ENCODE measurements at places on chromosomes 11 and 22.

- DNase-seq, result no peak
Observed at GRCh38 chr11:110798201-110798900, 86.1 kb upstream of the ARHGAP20 start.

- DNase-seq, result no peak
Observed at GRCh38 chr11:75555079-75555811, 6.8 kb upstream of the SERPINH1 start.

- DNase-seq, result no peak
Observed at GRCh38 chr22:34534101-34534500, 531.9 kb upstream of the ISX start.

DNA sequence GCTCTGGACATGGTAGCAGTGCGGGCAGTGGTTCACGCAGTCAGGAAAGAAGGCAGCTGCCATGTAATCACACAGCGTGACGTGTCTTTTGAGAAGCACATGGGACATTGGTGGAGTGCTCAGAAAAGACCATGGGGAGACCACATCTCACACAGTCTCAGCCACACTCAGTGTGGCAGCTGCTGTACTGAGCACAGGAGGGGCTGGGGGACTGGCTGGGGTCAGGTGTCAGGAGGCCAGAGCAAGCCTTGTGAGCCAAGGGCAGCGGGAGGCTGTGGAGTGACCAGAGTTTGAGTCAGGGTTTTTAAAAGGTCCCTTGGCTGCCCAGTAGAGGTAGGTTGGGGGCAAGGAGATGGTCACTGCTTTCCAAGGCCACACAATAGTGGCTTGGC is 18.5 kb downstream of the CLDN5 start:
- no peak for DNase-seq

DNA sequence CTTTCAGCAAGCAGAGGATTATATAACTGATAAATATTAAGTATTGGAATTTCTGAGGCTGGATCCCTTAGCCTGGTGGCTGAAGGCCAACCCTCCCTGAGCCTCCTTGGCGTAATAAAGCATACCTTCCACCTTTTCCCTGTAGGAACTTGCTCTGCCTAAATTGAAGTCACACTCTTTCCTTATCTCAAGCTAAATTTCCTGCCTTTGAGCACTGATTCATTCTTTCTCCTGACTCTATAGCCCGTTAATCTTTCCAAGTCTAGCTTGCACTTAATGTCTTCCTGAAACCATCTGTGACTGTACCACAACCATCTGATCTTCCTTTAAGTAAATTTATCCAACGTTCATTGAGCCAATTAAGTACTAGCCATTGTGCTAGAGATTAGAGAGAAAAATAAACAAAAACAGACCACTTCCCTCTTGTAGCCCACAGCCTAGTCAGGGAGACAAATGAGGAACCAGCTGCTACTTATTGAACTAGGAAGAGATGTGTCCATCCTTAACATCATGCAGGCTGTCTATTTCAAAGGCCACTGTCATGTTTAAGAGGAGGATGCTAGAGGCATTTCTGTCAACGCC is 62.9 kb downstream of the GRK3 start:
- DNase-seq, result no peak

- no peak for DNase-seq
Observed at GRCh38 chr22:37983860-37984791, at the start of gene SOX10. Gene SOX10 (minus strand): TSS chr22:37984555. CDS start chr22:37983784, 771 bp downstream.

DNA sequence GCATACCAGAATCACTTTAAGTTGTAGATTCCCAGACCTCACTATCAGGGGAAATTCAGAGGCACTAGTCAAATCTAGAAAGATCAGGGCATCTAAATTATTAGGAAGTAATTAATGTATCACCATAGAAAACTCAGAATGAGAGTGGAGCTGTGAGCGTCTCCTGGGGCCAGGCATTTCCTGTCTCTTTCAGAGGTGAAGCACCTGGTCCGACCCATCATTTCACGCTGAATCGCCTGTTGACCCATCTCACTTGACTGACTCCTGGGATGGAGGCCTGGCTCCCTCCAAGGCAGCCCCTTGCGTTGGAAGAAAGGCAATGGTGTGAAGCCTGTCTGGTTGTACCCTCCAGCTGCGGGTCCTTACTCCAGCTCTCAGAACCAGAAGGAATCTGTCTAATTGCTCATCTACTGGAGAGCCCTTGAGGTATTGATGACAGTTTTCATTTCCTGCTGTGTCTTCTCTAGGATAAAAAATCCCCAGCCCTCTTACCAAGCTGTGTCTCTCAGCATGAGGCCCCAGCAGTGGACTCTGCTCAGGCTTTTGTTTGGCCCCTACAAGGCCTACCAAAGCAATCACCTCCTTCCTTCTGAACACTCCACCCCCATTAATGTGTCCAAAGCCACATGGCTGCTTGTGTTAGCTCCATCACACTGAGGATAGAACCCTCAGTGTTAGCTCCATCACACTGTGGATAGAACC is 93.2 kb upstream of the SYT13 start:
- DNase-seq, result no peak

- no peak for DNase-seq
Observed at GRCh38 chr22:48489551-48490499, 1337.8 kb downstream of the BRD1 start.

GRCh38 chr11:8531982-8532381 is 62.0 kb downstream of the STK33 start:
- DNase-seq, result no peak

DNA sequence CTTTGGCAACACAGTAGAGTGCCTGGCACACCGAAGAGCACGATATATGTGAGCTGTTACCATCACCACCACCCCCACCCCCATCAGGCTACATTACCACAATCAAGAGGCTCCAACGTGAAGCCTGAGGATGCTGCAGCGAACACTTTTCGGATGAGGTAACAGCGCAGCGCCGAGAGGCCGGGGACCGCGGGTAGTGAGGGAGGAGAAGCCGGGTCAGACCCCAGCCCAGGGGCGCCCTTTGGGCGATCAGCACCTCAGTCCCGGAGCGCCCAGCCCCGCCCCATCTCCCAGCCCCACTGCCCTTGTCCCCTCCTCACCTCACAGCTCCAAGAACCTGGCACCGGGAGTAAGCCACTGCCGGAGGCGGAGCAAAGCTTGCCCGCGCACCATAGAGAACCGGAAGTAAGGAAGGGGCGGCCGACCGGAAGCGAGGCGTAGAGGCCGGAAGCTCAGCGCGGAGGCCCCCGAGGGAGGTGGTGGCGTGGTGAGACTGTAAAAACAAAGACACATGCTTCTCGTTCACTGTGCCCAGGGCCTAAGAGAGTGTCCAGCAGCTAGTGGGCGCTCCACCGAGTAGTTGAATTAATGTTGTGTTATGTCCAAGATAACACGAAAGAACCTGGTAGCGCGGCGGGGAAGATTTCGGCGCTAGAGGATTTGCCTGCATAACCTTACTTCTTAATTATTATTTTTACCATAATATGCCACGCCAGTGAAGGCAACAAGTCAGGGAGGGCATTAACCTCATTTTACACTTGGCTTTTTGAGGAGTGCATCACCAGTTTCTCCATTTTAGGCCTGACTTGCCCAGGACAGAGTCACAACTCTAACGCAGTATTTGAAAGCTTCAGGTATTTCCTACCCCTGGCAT is at the start of gene THOC5:
Gene THOC5 (minus strand): TSS at position 407 of the 874 bp plus-strand sequence. CDS start 4,610 bp downstream, outside the sequence.
- peak; percentile 85 for DNase-seq

DNA sequence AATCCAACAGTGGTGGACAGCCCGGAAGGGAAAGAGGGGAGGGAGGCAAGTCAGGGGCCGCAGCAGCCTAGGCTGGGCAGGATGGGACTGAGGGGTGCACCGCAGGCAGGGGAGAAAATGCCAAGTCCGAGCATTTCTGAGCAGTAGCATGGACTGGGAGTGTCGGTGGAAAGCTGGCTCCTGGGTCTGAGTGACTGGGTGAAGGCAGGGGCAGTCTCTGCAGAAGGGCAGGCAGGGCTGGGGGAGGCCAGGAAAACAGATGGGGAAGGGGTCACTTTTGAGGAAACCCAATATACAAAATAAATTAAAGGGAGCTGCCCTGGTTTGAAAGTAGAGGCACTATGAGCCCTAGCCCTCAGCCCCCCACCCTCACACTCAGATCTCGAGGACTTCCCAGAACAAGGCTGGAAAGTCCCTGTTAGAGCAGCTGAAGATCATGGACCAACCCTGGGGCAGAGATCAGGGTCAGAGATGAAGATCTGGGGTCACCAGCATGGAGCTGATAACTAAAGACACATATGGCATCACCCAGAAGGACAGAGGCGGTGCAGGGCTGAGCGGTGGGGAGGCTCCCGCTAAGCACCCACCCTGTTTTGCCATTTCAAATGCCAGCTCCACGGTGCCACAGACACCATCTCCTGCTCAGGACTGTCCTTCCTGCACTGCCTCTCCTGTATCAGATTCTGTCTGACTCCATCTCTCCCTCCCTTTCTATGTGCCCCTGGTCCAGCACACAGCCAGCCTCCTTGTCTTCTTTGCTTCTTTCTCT is 32.4 kb upstream of the ETS1 start:
- DNase-seq, result no peak

GRCh38 chr11:19980957-19981669 is 179.2 kb downstream of the DBX1 start:
- DNase-seq, result no peak

DNA sequence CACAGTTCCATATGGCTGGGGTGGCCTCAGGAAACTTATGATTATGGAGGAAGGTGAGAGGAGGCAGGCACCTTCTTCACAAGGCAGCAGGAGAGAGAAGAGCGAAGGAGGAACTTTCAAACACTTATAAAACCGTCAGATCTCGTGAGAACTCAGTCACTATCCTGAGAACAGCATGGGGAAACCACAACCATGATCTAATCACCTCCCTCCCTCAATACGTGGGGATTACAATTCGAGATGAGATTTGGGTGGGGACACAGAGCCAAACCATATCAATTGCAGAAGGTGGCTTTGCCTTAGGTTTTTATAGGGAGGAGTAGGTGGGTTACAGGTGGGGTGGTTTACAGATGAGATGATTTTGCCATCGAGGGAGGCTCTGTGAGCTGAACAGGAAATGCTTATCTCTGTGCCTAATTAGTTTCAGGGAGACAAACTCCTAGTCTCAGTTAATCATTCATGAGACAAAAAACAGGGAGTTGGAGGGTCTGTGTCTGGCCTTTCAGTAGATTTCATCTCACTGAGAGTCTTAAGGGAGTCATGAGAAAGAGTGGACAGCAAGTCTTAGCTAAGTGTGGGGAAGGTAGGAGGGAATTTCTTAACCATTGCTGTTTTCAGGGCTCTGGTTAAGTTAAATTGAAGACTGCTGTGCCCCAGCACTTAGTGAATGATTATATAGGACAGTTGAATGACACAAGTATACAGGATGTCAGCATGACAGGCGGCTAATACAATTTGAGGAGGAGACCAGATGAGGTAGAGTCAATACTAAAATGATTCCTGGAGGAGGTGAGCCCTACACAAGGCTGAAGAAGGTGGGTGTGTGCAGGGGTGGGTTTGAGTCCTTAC is 47.7 kb downstream of the CWC15 start:
- no peak for DNase-seq

GRCh38 chr11:114762408-114762807 is 84.1 kb downstream of the NXPE2 start:
- peak; percentile 46 for DNase-seq

DNA sequence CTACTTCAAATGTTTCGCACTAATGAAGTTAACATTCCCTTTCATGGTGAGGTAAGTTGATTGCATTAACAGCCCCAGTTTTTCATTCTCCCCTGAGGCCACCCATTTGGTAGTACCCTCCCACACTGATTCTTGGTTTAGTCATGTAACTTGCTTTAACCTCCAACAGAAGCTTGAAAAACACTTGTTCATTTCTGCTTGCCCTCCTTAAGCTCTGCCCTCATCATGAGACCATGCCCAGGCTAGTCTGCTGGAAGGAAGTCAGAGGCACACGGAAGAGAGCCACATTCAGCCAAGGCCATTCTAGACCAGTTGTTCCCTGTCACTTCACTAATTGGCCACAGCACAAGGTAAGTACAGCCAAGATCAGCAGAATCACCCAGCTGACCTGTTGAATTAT is 50.7 kb upstream of the CD44 start:
- DNase-seq, result no peak

GRCh38 chr22:25334162-25334490 is 114.7 kb downstream of the CRYBB2 start:
- DNase-seq, result peak; percentile 48

GRCh38 chr11:65499713-65500386 is 1.0 kb downstream of the MALAT1 start:
- no peak for DNase-seq

GRCh38 chr11:43806976-43807375 is 73.7 kb upstream of the ALKBH3 start:
- DNase-seq, result no peak

DNA sequence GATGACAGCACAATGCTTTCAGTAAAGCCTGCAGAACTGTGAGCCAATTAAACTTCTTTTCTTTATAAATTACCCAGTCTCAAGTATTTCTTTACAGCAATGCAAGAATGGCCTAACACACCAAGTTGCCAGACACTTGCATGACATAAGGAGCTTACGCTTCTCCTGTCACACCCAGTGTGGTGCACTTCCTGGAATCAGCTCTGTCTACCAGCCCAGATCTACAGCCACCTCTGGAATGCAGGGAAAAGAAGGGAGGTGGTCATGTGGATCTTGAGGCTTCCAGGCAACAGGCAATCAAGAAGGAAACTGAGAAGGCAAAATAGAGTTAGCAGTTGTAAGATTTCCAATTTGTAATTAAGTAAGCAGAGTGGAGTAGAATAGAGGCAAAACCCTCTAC is 37.4 kb upstream of the SESN3 start:
- no peak for DNase-seq

- no peak for DNase-seq
Observed at GRCh38 chr11:57549983-57550382, 12.6 kb downstream of the SMTNL1 start.

DNA sequence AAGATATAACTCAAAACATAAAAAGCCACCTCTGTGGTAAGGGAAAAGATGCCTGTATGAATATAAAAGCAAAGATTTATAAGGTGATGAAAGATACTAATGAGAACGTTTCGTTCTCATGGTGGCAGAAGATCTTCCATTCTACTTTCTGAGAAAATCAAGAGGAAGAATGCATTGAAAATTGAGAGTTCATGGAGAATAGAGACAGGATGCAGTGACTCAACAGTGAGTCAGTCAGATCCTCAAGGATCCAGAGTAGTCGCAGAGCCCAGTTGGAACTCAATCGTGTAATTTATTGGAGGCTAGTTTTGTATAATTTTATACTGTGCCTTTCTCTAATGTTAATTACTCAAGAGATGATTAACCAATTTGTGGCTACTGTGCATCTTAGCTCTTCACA is 73.3 kb downstream of the ENTHD1 start:
- DNase-seq, result no peak

DNA sequence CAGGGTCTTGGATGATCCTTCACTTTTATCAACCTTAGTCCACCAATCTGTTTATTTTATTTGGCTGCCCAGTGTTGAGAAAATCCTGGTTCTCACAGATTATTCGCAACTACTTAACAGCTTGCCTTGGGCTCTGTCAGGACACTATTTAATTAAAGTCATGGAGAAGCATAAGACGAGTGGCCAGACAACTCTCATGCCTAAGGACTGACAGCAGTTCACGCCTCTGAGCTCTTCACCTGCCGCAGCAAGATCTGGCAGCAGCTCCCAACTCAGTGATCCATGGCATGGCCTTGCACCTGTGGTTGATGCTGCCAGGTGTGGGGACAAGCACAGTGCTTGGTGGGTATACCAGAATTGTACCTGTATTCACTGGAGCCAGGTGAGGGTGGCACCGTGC is 37.8 kb downstream of the HIRA start:
- no peak for DNase-seq

GRCh38 chr22:26592421-26592891 is 2.5 kb upstream of the TPST2 start:
- DNase-seq, result no peak

GRCh38 chr22:29635734-29636357 is 32.4 kb downstream of the NF2 start:
- DNase-seq, result no peak
